Airway epithelial cell (primary cell): ENCODE measurements at places on chromosomes 1 and 21. TPM values are rescaled to one million over a fixed set of nuclear protein-coding genes. Genes with fewer than 3 reads are reported as not detected.

The FAM163A gene
- not detected in 2 replicates for total RNA-seq

The CCDC27 gene
- not detected in 2 replicates for total RNA-seq

The NEXN gene
- 1.1 and 2.2 TPM in 2 replicates for total RNA-seq

The ZMYND12 gene
- total RNA-seq, result 0.09 and 0.99 TPM in 2 replicates

The LRRC38 gene
- total RNA-seq, result not detected in 2 replicates
